Pericardium fibroblast (primary cell): ENCODE measurements at places on chromosomes 16 and 17. TPM values are rescaled to one million over a fixed set of nuclear protein-coding genes. Genes with fewer than 3 reads are reported as not detected.

The CHST6 gene
- 0.43 and 0.70 TPM in 2 replicates for total RNA-seq

The STRADA gene
- 13.6 and 18.1 TPM in 2 replicates for total RNA-seq

The TBX2 gene
- total RNA-seq, result 8.8 and 12.7 TPM in 2 replicates

The PRSS21 gene
- total RNA-seq, result 3.8 TPM in 1 of 2 replicates, not detected in the other

The EME2 gene
- 3.9 and 11.9 TPM in 2 replicates for total RNA-seq

The CXCL16 gene
- total RNA-seq, result 0.68 and 3.3 TPM in 2 replicates

The KDM6B gene
- total RNA-seq, result 2.9 and 9.8 TPM in 2 replicates

The ACSM2A gene
- not detected in 2 replicates for total RNA-seq

The NPIPA5 gene
- total RNA-seq, result 11.1 TPM in 1 of 2 replicates, not detected in the other

The CCL13 gene
- not detected in 2 replicates for total RNA-seq

The USP31 gene
- total RNA-seq, result 4.4 and 5.7 TPM in 2 replicates
